ENCODE measurements at places on chromosomes 5 and 9. TPM values are rescaled to one million over a fixed set of nuclear protein-coding genes. Genes with fewer than 3 reads are reported as not detected.

GRCh38 chr9:105973951-105974351 is 279.6 kb downstream of the TMEM38B start:
- peaks cover 44% of the 10 kb centered on the region for H3K4me1 ChIP-seq
- no peaks in the 10 kb centered on the region for H3K27me3 ChIP-seq
- no peaks in the 10 kb centered on the region for H3K36me3 ChIP-seq
- H3K27ac ChIP-seq, result no peak overlapping the region
- no peak overlapping the region for H3K4me3 ChIP-seq

GRCh38 chr5:42951293-42951840 is 88.8 kb downstream of the ANXA2R start:
- no peak for DNase-seq
- H3K27ac ChIP-seq, result peak overlapping the region; percentile 19
- peak overlapping the region; percentile 37 for H3K4me3 ChIP-seq
- no peaks in the 10 kb centered on the region for H3K27me3 ChIP-seq
- H3K4me1 ChIP-seq, result no peaks in the 10 kb centered on the region

DNA sequence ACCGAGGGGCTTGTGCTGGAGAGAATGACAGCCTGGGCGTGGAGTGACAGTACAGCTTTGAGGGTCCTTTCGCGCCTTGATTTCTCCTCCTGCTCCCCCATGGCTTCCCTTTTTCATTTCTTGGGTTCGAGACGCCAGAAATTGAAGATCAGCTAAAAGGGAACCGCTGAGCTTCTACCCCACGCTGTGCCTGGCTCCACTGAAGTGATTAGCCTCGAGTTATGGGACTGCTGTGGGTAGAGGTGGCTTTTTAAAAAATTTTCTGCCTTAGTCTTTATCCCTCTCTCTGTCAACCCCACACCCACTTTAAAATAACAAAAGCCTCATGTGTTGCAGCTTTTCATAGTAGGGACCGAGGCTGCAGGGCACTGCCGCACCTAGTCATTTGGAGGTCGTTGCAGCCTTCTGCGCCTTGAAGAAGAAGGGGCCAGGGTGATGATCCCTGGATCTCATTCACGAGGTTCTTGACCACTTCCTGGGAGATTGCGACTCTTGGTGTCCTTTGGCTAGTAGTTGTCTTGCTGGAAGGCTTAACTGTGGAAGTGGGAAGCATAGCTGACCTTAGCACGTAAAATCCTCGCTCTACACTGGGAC is 603 bp downstream of the PPIP5K2 start:
- no peaks in the 10 kb centered on the region for H3K36me3 ChIP-seq
- H3K4me1 ChIP-seq, result no peaks in the 10 kb centered on the region
- no peaks in the 10 kb centered on the region for H3K27me3 ChIP-seq
- H3K4me3 ChIP-seq, result peak overlapping the region; percentile 74

DNA sequence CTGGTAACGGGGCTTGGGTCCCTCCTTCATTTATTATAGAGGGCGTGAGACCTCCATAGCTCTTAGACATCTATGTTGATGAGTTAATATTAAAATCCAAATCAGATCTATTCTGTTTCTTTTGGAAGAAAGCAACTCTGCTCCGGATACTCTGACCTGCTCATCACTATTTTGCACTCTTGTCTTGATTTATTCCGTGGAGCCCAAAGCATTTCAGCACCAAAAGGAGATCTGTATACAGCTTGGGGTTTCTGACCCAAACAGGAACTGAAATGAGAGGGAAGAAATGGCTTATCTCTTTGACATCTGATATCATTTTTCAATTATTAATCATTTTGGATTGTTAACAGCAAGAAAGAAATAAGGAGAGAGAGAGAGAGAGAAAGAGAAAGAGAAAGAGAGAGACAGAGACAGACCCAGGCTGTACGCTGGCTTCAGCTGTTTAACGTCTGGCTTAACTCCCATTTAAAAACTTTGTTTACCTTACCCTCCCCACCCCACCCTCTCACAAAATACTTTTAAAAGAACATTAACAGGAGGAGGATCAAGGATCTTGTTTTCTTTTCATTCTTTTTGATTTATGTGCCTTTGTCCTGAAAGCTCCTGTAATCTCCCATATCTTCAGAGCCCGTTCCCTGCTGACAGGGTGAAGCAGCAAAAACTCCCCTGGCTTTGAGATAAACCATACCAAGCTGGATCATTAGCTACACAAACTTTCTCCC is 231.4 kb upstream of the TUT7 start:
- H3K27ac ChIP-seq, result peak overlapping the region; percentile 57
- no peaks in the 10 kb centered on the region for H3K27me3 ChIP-seq
- H3K36me3 ChIP-seq, result 0 out of 2 replicates have a peak, but pooled peaks cover 3% of the 10 kb centered on the region
- peak; percentile 62 for DNase-seq
- H3K4me3 ChIP-seq, result peak overlapping the region; percentile 21

DNA sequence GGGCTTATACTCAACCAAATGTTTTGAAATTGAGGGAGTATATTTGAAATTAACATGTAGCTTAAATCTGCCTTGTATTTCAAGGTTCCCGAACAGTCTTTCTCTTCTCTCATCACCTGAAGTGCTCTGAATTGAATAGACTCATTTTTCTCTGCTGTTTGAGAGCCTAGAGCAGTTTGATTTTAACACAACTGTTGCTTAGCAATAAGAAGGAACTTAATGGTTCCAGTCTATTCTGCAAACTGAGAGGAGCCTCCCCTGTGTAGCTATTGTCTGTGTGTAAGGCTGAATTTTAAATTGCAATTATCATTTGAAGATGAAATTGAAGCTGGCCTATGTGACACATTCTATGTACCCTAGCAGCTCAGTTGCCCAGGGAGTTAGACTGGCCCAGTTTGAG is 87.1 kb upstream of the CKMT2 start:
- no peaks in the 10 kb centered on the region for H3K27me3 ChIP-seq
- H3K27ac ChIP-seq, result no peak overlapping the region
- H3K36me3 ChIP-seq, result no peaks in the 10 kb centered on the region
- H3K4me3 ChIP-seq, result no peak overlapping the region

- H3K27ac ChIP-seq, result no peak overlapping the region
- H3K36me3 ChIP-seq, result peaks cover 13% of the 10 kb centered on the region
- H3K4me3 ChIP-seq, result no peak overlapping the region
- no peaks in the 10 kb centered on the region for H3K27me3 ChIP-seq
- no peak for DNase-seq
- H3K4me1 ChIP-seq, result peaks cover 35% of the 10 kb centered on the region
These were observed 28.8 kb downstream of the JAKMIP2 start for GRCh38 chr5:147753765-147754164.

- no peaks in the 10 kb centered on the region for H3K27me3 ChIP-seq
- DNase-seq, result no peak
- H3K4me1 ChIP-seq, result no peaks in the 10 kb centered on the region
- H3K4me3 ChIP-seq, result no peak overlapping the region
- no peak overlapping the region for H3K27ac ChIP-seq
These were observed 22.4 kb downstream of the PHF2 start for GRCh38 chr9:93598647-93599241.

DNA sequence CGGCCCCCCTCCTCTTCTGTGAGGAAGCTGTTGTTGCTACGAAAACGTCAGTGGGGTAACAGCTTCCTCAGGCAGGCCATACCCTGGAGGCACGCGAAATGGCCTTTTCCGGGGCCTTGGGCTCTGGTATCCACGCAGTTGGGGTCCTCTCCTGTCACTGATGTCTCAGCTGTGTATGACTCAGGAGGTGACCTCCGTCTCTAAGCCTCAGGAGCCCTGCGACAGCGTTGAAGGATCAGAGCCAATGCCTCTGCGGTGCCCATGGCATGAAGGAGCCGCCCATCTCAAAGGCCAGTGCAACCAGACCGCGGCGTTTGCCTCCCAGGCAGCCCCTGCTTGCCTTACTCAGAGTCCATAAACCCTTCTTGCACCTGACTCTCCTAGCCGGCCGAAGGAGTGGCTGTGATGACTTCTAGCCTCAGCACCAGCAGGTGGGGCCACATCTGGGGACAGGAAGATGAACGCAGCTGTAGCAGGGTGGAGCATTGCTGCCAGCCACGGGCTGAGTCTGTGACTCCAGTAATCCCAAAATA is 1.0 kb upstream of the MXD3 start:
- H3K27me3 ChIP-seq, result no peaks in the 10 kb centered on the region
- H3K4me1 ChIP-seq, result peaks cover 11% of the 10 kb centered on the region
- peak overlapping the region; percentile 93 for H3K27ac ChIP-seq
- no peak for DNase-seq
- H3K4me3 ChIP-seq, result peak overlapping the region; percentile 98

The MUSK gene
- total RNA-seq, result 14.1 TPM

The FIBCD1 gene
- total RNA-seq, result not detected

The CAMK4 gene
- total RNA-seq, result 19.3 TPM

Measured in SJCRH30 (cell line).